MCF 10A (cell line): ENCODE measurements at places on chromosomes 6 and 20. TPM values are rescaled to one million over a fixed set of nuclear protein-coding genes. Genes with fewer than 3 reads are reported as not detected.

TREM1 gene
- total RNA-seq, result 9.9 and 15.8 TPM in 2 replicates

PHIP gene
- 25.3 and 26.5 TPM in 2 replicates for total RNA-seq

STX11 gene
- total RNA-seq, result 1.1 and 2.1 TPM in 2 replicates

SMLR1 gene
- not detected in 2 replicates for total RNA-seq

MTFR2 gene
- total RNA-seq, result 5.2 and 6.0 TPM in 2 replicates

B3GAT2 gene
- not detected in 2 replicates for total RNA-seq

NKAIN2 gene
- total RNA-seq, result 2.7 and 4.9 TPM in 2 replicates

GUCA1A gene
- total RNA-seq, result not detected in 2 replicates

DLL1 gene
- 0.96 and 1.4 TPM in 2 replicates for total RNA-seq

RGS19 gene
- total RNA-seq, result 8.2 and 8.8 TPM in 2 replicates

BTN1A1 gene
- total RNA-seq, result not detected in 2 replicates

NR2E1 gene
- not detected in 2 replicates for total RNA-seq

DACT2 gene
- not detected in 2 replicates for total RNA-seq

DNA sequence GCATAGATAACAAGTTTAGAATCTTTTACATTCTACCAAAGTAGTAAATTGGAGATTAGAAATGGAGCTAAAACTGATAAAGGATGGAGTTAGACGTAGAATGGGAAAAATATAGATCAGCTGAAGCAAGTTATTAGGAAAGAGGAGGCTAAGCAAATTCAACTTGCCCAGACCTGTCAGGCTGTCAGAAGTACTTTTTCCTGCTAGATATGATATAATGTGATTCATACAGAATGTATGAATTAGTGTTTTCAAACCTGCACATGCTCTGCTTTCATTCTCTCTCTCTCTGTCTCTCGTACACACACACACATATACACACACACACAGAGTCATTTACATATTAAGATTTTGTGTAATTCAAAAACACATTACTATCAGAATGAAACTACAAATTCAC, 133.2 kb upstream of the HDGFL1 start:
- peak; percentile 64 for DNase-seq

DNA sequence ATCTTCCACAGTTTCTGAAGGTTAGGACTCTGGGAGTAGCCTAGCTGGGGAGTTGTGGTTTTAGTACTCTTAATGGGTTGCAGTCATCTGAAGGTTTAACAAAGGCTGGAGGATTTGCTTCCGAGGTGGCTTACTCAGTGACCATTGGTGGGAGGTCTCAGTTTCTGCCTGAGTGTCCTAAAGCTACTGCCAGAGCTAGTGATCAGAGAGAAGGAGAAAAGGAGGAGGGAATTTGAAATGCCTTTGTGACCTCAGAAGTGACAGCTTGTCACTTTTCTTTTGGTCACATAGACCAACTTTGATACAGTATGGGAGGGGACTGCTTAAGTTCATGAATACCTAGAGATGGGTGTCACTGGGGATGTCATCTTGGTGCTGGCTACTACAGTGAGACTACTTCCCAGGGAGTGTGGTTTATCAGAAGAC, 41.3 kb downstream of the NCOA3 start:
- no peak for DNase-seq

DNA sequence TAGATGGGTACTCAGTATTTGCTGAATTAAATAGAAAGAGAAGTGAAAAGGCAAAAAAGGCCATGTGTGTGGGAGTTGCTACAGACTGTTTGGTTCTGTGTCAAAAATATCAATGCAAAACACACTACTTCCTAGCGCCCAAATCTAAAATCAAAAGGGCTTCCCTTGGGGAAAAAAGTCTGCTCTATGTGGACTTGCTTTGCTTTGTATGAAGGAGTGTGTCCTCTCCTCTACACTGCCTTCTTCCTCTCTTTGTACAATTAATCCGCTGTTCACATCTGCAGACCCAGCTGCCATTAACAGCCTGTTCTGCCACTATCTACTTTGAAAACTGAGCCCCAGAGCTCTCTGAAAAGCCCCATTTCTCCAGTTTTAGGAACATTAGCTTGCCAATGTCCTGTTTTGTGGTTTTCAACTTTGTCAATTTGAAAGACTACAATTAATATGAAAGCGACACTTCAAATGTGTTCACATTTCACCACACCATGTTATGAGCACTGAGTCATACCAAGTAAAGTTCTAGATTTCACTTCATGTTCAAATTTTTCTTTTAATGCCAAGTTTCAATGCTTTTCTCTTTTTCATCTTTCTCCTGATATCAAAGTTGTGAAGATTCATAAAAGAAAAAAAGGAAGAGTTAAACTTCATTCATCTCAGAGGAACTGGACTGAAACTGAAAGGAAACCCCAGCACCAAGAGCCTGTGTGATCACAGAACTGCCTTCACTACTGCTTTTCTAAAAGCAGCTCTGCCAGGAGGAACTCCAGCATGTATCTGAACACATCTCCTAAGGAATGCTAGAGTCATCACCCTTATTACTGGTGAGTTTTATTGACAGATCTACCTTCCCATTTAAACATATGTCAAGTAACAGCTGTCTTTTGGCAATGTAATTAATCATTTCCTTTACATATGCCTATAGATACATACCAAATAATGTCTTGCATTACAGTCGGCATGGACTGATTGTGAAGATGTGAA, 102.6 kb downstream of the KIF13A start:
- peak; percentile 18 for DNase-seq

GRCh38 chr20:57197352-57198131, 68.9 kb downstream of the BMP7 start:
- DNase-seq, result no peak

DNA sequence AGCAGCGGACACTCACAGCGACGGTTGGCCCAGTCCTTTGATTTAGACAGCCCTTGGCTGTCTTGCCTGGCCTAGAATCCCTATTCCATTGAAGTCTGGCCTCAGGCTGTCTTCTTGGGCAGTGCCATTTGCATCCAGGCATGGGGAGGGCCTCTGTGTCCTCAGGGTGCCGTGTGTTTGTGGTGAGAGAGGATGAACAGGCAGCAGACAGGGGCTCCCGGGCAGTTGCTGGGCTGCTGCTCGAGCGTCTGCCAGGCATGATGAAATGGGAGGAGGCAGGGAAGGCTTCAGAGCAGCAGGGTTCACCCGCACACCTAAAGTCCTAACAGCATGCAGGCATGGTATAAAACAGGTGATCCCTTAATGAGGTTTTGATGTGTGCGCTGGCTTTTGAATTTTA, 126.9 kb downstream of the SOBP start:
- no peak for DNase-seq

DNA sequence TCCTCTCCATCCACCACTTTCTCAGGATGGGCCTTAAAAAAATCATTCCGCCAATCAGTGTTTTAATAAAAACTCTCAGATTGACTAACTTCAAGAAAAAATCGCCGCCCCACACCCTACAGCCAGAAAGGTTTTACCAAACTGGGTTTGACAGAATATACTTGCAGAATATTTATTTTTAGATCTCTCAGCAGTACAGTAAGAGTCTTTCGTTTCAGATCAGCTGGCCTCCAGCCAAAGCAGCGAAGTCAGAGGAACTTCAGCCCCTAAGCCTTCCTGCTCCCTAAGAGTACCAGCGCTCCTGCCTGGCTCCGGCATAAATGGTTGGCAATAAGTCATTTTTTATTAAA, 24.7 kb downstream of the TBC1D7 start:
- peak; percentile 53 for DNase-seq

- no peak for DNase-seq
Measured at GRCh38 chr6:434051-434705, 42.6 kb downstream of the IRF4 start.

GRCh38 chr6:12404651-12405050, 114.5 kb downstream of the EDN1 start:
- no peak for DNase-seq

DNA sequence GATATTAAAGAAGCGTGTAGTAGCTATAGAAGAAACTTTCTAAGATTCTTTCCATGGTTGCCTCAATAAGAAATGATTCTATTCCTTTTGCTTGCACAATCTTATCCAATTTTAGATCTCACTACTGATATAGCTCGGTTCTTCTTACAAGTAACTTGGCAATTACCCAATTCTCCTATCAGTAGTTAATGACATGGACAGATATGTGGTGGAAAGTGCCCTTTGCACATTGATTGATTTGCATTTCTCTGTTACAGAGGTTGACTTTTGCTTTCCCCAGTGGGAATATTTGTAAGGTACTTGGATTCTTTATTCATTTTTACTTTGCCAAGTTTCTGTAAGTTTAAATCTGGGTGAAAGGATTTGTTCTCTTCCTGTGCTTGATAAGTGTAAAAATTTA, 93.7 kb upstream of the QKI start:
- DNase-seq, result no peak

DNA sequence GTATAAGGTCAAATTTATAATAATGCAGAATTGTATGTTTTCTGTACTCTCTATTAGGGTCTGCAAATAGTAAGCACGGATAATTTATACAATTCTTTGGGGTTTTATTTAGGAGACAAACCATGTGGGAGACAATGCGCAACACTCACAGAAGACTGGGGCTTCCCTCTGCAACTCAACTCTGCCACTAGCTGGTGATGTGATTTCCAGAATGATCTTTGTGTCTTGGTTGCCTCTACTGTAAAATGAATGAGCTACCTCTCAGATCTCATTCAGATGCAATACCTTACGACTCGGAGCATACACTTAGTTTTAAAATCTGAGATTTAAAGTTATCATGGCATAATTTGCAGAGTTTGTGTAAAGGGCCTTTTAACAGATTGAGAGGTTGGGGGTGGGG, 6.4 kb downstream of the MAN1A1 start:
- DNase-seq, result no peak

- DNase-seq, result no peak
Measured at GRCh38 chr20:4552075-4552640, 169.6 kb upstream of the PRND start.

- DNase-seq, result peak; percentile 53
Measured at GRCh38 chr20:38601216-38602184, at the start of gene ARHGAP40. TSS of gene ARHGAP40 (plus strand) at chr20:38601809.

GRCh38 chr20:2713285-2713684, 20.7 kb downstream of the EBF4 start:
- peak; percentile 18 for DNase-seq

GRCh38 chr20:3082955-3083952, 1.3 kb downstream of the AVP start:
- DNase-seq, result no peak

GRCh38 chr20:49291200-49291599, 13.3 kb upstream of the ZNFX1 start:
- no peak for DNase-seq

- no peak for DNase-seq
Measured at GRCh38 chr20:58701431-58702160, 9.0 kb downstream of the NPEPL1 start.

DNA sequence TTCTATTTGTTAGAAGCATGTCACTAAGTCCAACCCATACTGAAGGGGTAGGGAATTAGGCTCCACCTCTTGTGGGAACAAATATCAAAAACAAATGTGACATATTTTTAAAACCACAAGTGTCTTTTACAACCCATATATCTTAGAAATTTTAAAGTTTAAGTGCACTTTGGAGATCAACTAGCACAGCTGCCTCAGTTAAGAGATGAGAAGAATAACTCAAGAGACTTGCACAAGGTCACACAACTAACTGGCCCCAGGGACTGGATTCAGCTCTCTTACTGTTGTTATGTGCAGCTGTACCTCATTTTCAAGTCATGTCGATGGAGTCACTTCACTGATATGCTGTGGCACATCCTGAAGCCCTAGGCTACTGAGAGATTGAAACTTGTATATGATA, 102.9 kb upstream of the BMP2 start:
- no peak for DNase-seq

- DNase-seq, result no peak
Measured at GRCh38 chr6:159052720-159053119, 7.9 kb upstream of the TAGAP start.

- DNase-seq, result no peak
Measured at GRCh38 chr6:145498425-145498824, 236.9 kb downstream of the EPM2A start.

GRCh38 chr20:47358672-47359529, 2.4 kb upstream of the ZMYND8 start:
- DNase-seq, result peak; percentile 95

DNA sequence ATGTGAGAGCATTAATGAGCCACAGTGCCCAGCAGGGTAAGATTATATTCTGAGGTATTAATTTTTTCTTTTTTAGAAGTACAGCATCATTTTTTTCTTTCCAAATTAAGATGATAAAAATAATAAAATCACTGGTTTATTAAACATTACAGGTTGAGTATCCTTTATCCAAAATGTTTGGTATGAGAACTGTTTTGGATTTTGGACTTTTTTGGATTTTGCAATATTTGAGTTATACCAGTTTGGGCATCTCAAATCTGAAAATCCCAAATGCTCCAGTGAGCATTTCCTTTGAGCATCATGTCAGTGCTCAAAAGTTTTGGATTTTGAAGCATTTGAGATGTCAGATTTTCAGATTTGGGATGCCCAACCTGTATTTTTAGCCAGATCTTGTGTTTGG, 44.4 kb downstream of the ENPP1 start:
- no peak for DNase-seq

GRCh38 chr20:26169506-26169905, 472.9 kb upstream of the ZNF337 start:
- no peak for DNase-seq

GRCh38 chr20:32539026-32539816, 45.9 kb downstream of the NOL4L start:
- DNase-seq, result no peak

- peak; percentile 40 for DNase-seq
Measured at GRCh38 chr20:40255365-40255764, 433.7 kb downstream of the MAFB start.

GRCh38 chr20:341682-342081, 5.2 kb upstream of the NRSN2 start:
- DNase-seq, result peak; percentile 94

DNA sequence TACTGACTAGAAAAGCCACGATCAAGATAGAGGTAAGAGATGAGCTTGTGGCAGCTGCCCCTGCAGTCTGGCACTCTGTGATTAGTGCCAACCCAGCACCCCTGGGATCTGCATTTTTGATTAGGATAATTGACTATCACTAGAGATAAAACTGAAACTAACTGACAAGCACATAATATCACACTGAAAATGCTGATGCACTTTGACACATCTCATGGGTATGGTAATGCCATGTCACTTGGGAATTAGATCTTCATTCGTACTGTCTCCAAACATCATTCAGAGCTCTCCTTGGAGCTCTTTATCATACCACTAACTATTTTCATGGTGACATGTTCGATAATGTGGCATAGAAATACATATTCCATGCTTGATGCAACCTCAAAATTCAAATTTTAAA, 612.9 kb upstream of the BTBD3 start:
- DNase-seq, result no peak

DNA sequence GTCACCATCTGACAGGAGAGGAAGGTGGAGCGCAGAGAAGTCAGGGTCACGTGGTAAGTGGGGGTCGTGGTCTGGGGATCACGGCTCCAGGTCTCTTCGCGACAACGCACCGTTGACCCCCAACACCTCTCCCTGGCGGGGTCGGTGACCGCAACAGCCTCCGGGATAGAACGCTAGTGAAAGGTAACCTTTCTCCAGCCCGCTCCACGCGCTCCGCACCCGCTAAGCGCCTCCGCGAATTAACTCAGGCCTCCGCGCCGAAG, 600 bp upstream of the SYNJ2 start:
- DNase-seq, result no peak
